ENCODE measurements at places on chromosomes 4 and X. TPM values are rescaled to one million over a fixed set of nuclear protein-coding genes. Genes with fewer than 3 reads are reported as not detected.

SPANXA1 gene
- total RNA-seq = not detected

TCP11X2 gene
- total RNA-seq = not detected

IL3RA gene
- total RNA-seq = 8.0 TPM

PSMD10 gene
- total RNA-seq = 23.8 TPM

HMX1 gene
- not detected for total RNA-seq

KCNIP4 gene
- not detected for total RNA-seq

PABPC5 gene
- 1.2 TPM for total RNA-seq

TMPRSS11A gene
- not detected for total RNA-seq

COX7B gene
- total RNA-seq = 1,144 TPM

TMEM271 gene
- not detected for total RNA-seq

HOPX gene
- 17.1 TPM for total RNA-seq

FAM53A gene
- 1.6 TPM for total RNA-seq

SHISA3 gene
- 8.8 TPM for total RNA-seq

CETN2 gene
- total RNA-seq = 20.3 TPM

GPR50 gene
- total RNA-seq = not detected

P2RY10 gene
- total RNA-seq = not detected

SPARCL1 gene
- 482 TPM for total RNA-seq

ZNF711 gene
- 3.1 TPM for total RNA-seq

ZNF41 gene
- 14.7 TPM for total RNA-seq

BMP3 gene
- 0.08 TPM for total RNA-seq

RTL9 gene
- 0.63 TPM for total RNA-seq

GNRHR gene
- total RNA-seq = not detected

CCNQ gene
- total RNA-seq = 31.8 TPM

OPN1MW gene
- total RNA-seq = not detected

TMEM47 gene
- total RNA-seq = 28.3 TPM

NWD2 gene
- 1.1 TPM for total RNA-seq

SASH3 gene
- 5.8 TPM for total RNA-seq

LANCL3 gene
- total RNA-seq = 0.31 TPM

SLC49A3 gene
- 14.0 TPM for total RNA-seq

NAP1L3 gene
- total RNA-seq = 6.6 TPM

NPY5R gene
- total RNA-seq = 0.21 TPM

ARMCX1 gene
- total RNA-seq = 29.3 TPM

C4orf51 gene
- not detected for total RNA-seq

PPP1R2C gene
- not detected for total RNA-seq

GLRA2 gene
- not detected for total RNA-seq

EFNB1 gene
- total RNA-seq = 23.6 TPM

SMIM10L2A gene
- total RNA-seq = 3.4 TPM

TCEAL7 gene
- total RNA-seq = 6.4 TPM

USP26 gene
- total RNA-seq = not detected

IQCM gene
- not detected for total RNA-seq

PPP4R3C gene
- total RNA-seq = not detected

INTU gene
- total RNA-seq = 5.6 TPM

SPANXN3 gene
- not detected for total RNA-seq

FAM9C gene
- not detected for total RNA-seq

BRS3 gene
- not detected for total RNA-seq

MAGEA10 gene
- not detected for total RNA-seq

SH3TC1 gene
- 30.9 TPM for total RNA-seq

TLL1 gene
- total RNA-seq = 2.4 TPM

DIPK2B gene
- 26.0 TPM for total RNA-seq

AREG gene
- 4.6 TPM for total RNA-seq

Measured in left cardiac atrium (tissue), 4 donors.